ENCODE measurements at places on chromosomes 2 and 18.

GRCh38 chr2:4258563-4258962 lies 555.2 kb downstream of the DCDC2C start:
- no peak for DNase-seq

GRCh38 chr2:53505826-53506225 lies 261.8 kb upstream of the CHAC2 start:
- no peak for DNase-seq

GRCh38 chr18:59264651-59265245 lies 8.5 kb downstream of the RAX start:
- no peak for DNase-seq

DNA sequence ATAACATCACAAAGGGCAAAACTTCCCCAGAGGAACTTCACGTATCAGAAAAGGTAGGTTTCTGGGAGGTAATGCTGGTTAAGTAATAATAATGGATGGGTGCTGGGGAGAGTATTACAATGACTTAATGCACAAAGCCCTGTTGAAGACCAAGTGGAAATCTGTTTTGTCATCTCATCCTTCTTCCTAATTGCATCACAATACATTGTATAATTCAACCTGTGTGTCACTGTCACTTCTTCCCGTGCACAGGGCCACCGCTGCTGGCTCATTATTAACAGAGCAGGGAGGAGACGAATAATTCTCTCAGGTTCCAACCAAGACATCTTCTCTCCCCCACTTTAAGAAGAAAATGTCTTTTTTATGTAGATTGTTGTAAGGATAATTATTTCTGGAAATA lies 290.9 kb downstream of the AGAP1 start:
- DNase-seq = no peak

- DNase-seq = no peak
These were observed 90.8 kb upstream of the MEIS1 start for GRCh38 chr2:66344087-66344663.

DNA sequence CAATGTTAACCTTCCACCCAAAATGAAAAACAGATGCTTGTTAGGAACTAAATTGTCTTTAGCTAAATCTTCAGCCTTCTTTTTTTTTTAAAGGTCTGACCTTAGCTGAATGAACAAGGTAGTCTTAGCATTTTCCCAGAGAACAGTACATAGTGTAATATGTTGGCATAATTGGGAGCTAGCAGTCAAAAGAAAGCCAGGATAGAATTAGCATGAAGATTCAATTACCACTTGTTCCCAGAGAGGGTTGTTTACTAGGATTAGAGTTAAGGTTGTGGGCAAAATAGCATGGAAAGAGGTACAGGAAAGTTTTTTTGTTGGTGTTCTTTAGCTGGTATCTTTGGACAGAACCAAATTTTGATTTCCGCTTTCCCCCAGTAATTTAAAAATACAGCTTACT lies 6.9 kb downstream of the CDH20 start:
- no peak for DNase-seq

DNA sequence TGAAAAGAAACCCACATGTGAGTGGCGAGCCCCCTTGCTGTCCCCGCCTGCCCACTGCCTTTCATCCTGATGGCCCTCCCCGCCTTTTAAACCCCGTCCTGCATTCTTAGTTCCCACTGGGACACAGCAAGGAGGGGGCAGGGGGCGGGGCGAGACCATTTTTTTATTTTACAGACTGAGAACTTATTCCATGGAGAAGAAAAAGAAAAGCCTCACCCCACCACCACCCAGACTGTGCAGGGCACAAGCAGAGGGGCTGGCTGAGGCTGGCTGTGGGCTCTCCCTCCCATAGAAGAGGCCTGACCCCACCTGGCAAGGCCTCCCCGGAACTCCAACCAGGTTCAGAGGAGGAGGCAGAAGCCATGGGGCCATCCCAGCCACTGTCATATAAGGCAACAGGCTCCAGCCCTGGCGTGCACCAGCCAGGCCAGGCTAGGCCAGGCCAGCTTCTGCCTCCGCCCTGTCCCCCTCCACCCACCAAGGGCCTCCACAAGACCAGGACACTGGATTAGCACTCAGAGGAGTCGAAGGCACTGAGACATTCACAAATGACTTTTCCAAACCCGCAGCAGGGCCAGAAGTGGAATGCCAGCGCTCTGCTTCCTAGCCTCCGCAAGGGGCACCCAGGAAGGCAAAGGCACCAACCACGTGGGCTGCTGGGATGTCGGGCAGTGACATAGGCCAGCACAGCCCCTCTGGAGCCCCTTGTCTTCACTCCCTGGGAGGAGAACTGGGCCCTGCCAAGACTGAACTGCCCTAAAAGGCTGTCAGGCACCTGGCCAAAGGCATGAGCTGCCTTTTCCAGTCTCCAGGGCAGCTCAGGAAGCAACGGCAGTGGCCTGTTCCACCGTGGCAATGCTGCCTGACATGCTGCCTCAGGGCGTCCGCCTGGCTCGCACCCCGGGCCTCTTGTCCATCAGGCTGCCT lies 37.5 kb upstream of the SEMA4C start:
- peak; percentile 50 for DNase-seq

- no peak for DNase-seq
These were observed 61.1 kb upstream of the SP3 start for GRCh38 chr2:174026122-174026845.

- no peak for DNase-seq
These were observed 29.6 kb upstream of the LPIN1 start for GRCh38 chr2:11716689-11717321.

DNA sequence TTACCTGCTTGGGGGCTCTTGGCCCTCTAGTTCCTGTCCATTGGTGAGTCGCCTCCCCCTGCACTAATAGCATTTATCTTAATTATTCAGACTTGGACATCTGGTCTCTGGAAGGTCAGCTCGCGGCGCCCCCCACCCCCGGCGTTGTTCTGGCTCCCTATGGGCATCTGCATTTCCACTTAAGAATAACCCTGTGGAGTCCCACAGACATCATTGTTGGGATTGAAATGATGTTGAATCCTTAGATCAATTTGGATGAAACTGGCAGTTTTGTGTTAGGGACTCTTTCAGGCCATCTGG lies 313.8 kb upstream of the HS6ST1 start:
- no peak for DNase-seq

GRCh38 chr2:156325688-156326525 lies 6.6 kb downstream of the NR4A2 start:
- no peak for DNase-seq

GRCh38 chr2:164739966-164740365 lies 101.7 kb downstream of the COBLL1 start:
- DNase-seq = no peak

DNA sequence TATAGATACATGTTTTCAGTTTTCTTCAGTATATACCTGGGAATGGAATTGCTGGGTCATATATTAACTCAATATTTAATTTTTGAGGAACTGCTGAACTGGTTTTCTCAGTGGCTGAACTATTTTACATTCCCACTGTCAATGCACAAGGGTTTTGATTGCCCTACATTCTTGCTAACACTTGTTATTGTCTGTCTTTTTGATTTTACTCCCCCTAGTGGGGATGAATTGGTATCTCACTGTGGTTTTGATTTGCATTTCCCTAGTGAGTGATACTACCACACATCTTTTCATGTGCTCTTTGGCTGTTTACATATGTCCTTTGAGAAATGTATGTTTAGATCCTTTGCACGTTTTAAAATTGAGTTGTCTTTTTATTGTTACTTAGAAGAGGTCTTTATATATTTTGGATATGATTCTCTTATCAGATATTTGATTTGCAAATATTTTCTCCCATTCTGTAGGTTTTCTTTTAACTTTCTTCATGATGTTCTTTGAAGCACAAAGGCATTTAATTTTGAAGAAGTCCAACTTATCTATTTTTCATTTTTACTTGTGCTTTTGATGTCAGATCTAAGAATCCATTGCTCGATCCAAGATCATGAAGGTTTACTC lies 36.2 kb downstream of the ASB1 start:
- no peak for DNase-seq

GRCh38 chr2:71153585-71154224 lies 23.3 kb downstream of the MPHOSPH10 start:
- no peak for DNase-seq

DNA sequence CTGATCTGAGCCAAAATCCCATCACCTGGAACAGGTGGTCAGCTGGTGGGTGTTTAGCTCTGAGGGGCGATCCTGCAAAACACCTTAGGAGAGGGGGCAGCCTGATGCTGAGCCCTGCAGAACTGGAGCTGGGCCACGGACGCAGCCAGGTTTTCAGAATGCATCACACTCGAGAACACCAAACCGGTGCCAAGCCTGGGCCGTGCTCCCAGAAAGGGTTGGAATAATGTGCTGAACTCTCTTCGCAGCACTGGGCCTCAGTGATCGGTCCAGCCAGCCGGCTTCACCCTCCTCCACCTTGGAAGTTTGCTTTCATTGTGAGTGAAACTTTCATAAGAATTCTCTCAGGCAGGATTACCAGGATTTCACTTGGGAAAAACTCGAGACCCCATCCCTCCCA lies 56.5 kb upstream of the TTC39C start:
- DNase-seq = no peak

DNA sequence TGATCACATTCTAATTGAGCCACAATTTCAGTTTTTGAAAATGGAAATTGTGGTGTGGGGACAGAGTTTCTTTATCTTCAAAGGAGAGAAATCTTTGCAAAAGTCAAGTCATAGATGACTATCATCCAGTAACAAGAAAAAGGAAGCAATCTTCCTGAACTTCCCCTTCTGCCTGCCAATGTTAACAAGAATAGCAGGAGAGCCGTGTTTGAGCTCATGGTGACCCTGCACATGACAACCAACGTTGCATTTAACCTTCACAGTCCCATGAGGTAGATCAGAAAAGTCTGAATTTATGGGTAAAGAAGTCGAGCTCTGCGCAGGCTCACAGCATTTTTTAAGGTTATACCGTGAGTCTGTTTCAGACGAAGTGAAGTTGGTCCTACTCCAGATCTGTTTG lies 454.9 kb downstream of the LPIN1 start:
- DNase-seq = no peak

DNA sequence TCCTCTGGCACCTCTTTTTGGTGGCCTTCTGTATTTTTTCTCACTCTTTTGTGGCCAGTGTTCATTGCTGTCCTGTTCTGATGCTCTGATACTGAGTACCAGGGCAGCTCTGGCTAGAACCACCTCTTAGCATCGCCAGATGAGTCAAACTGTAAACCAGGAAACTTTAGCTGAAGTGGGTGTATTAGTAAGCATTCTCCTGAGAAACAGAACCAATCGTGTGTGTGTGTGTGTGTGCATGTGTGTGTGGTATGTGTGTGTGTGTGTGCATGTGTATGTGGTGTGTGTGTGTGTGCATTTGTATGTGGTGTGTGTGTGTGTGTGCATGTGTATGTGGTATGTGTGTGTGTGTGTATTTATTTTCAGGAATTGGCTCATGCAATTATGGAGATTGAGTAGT lies 166.3 kb upstream of the SKOR2 start:
- DNase-seq = no peak

- DNase-seq = no peak
These were observed 405.0 kb upstream of the SLC39A10 start for GRCh38 chr2:195252018-195252417.

DNA sequence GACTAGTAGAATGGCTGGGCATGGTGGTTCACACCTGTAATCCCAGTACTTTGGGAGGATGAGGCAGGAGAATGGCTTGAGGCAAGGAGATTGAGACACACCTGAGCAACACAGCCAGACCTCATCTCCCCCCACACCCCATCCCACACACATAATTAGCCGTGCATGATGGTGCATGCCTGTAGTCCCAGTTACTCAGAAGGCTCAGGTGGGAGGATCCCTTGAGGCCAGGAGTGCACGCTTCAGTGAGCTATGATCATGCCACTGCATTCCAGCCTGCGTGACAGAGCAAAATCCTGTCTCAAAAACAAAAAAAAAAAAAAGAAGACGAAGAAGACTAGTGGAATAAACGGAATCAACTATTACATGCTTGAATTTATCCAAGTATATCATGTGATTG lies 150.0 kb downstream of the STK39 start:
- DNase-seq = no peak

DNA sequence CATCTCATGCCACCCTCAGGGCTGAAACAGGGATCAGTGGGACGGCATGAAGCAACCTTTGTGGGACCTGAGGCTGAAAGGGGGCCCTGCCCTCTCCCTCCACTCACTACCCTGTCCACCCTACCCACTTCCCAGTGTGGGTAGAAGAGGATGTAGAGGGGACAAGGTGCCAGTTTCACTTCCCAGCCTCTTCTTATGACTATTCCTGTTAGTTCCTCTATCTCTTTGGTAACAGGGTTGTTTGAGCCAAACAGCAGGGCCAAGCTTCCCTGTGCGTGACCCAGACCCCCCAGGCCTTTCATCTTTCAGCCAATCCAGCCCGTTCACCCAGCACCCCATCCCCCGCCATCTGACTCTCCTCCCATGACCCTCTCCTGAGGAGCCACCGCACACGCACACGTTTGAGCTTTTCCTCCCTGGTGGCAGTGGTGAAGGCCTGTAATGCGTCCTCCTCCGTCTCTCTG lies 82.3 kb downstream of the STPG4 start:
- DNase-seq = no peak

DNA sequence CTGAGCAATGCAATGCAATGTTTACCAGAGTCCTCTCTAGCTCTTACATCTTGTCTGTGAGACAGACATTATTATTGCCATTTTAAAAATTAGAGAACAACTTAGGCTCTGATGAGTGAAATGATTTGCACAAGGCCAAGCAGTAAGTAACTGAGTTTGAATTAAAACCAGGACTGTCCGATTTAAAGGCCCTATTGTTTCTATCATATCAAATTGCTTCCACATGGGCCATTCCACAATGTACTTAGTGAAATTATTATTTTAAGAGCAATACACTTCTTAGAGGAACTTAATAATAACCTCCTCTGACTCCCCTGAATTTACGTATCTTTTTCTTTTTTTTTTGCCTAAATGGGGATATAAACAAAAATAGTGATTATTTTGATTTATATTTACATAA lies 64.6 kb downstream of the PLCL1 start:
- DNase-seq = no peak
